ENCODE measurements at places on chromosomes 13 and 19. TPM values are rescaled to one million over a fixed set of nuclear protein-coding genes. Genes with fewer than 3 reads are reported as not detected.
A peak's percentile ranks its signal among the peaks of the same experiment; 100 is the strongest.

GRCh38 chr19:33667881-33668280 is 46.1 kb downstream of the CHST8 start:
- DNase-seq, result no peak

Gene FREM2
- 0.58 TPM for total RNA-seq

GRCh38 chr19:50003810-50004419 is 21.3 kb downstream of the VRK3 start:
- DNase-seq, result no peak

- no peak for DNase-seq
These were observed 709.0 kb upstream of the ARGLU1 start for GRCh38 chr13:107276936-107277335.

Gene KLK8
- not detected for total RNA-seq

- DNase-seq, result no peak
These were observed 222.3 kb upstream of the SOX1 start for GRCh38 chr13:111844682-111845081.

Gene SIGLEC12
- not detected for total RNA-seq

Gene MEIOSIN
- not detected for total RNA-seq

Gene SPACA4
- total RNA-seq, result not detected

GRCh38 chr19:50432221-50433028 is at the start of gene MYBPC2:
TSS of gene MYBPC2 (plus strand) at chr19:50432892. CDS start at chr19:50432954, 62 bp downstream.
- peak; percentile 77 for DNase-seq

DNA sequence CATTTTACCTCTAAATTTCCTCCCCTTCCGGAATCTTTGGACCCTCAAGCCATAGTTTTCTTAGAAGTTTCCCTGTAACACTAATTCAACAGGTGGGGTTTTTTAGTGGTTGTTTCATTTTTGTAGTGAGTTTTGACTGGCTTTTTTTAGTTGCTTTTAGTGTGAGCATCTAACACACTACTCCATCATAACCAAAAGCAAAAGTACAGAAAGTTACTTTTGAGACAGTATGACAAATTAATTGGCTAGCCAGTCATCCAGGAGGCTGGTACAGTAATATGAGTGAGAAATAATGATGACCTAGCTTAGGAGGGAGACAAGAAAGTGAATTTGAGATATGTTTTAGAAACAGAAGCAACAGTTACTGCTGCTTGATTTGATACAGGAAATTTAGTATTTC is 71.5 kb downstream of the DNAJC15 start:
- no peak for DNase-seq

- peak; percentile 37 for DNase-seq
These were observed at the start of gene UNC13A for GRCh38 chr19:17687857-17688784. TSS of gene UNC13A (minus strand) at chr19:17688354. CDS start at chr19:17688199, 155 bp downstream.

Gene GGN
- not detected for total RNA-seq

- DNase-seq, result peak; percentile 97
These were observed 475 bp downstream of the KLF12 start for GRCh38 chr13:74133657-74134201.

Gene CALR3
- not detected for total RNA-seq

Gene NPAS1
- not detected for total RNA-seq

- peak; percentile 28 for DNase-seq
These were observed 391.3 kb downstream of the TDRD3 start for GRCh38 chr13:60788156-60788829.

DNA sequence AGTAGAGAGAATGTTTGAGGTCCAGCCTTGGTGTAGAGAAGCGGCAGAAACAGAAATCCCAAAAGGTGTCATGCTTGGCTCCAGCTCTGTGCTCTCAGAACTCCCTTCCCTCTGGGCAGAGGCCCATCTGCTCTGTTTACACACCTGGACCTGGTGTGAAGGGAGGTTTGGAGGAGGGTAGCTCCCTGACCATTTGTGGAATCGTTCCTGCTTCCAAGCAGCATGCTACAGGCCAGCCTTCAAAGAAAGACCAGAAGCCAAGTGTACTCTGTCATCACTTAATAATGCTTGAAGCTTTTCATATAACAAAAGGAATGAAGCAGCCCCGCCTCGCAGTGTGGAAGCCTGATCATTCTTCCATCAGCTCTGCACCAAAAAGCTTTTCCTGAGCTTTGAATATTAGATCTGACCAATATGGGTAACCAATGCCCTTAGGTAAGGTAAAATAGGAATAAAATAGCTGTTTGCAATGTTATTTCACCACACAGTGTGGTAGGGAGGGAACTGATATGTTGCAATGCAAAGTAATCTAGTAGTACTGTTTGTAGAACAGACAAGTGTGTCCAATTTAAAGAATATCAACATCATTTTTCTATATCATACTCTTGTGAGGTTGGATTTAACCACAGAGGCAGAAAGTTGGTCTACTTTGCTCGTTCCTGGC is 63.3 kb downstream of the ZIC5 start:
- DNase-seq, result no peak

Gene C1QTNF9
- total RNA-seq, result 0.37 TPM

GRCh38 chr13:99350191-99350590 is 43.0 kb upstream of the GPR183 start:
- DNase-seq, result no peak

DNA sequence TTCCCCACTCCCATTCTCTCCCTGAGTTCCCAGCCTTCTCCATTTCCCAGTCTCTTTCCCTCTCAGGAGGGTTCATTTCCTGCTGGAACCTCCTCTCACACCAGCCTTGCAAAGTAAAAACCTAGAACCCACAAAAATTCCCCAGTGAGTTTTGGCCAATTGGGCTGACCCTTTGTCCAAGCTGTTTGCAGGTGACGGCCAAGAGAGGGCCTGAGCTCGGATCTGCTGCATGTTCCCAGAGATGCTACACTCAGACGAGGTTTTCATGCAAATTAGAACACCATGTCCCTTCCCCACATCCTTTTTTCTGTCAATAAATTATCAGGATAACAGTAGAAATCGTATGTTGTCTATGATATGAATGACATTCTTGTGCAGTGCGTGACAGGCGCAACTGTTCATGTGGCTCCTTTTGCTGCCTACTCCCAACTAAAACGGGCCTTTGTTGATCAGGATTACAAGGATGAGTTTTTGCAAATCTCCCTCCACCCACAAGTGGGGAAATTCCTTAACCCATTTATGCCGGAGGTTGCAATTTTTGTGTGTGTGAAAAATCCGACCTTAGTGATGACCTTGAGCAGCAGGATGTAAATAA is 149.5 kb downstream of the CACNA1A start:
- DNase-seq, result no peak

GRCh38 chr13:23651887-23652286 is 81.7 kb downstream of the TNFRSF19 start:
- no peak for DNase-seq

- DNase-seq, result peak; percentile 52
These were observed 224.5 kb downstream of the EFNB2 start for GRCh38 chr13:106311004-106311403.

DNA sequence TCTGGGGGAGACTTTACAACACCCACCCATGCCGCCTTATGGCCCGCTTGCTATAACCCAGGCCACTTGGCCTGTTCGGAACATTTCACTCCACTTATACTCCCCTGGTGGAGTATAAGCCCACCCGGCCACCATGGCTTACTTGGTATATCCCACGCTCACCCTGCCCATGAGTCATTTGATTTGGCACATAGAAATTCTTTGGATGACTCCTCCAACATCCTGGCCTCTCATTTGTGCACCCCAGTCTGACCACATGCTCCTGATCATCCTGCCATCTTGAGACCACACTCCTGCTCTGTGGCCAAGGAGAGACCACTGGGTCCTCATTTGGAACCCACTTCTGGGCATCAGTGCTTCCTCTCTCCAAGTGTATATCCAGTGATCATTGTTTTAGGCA is 5.2 kb downstream of the SPACA6 start:
- no peak for DNase-seq

DNA sequence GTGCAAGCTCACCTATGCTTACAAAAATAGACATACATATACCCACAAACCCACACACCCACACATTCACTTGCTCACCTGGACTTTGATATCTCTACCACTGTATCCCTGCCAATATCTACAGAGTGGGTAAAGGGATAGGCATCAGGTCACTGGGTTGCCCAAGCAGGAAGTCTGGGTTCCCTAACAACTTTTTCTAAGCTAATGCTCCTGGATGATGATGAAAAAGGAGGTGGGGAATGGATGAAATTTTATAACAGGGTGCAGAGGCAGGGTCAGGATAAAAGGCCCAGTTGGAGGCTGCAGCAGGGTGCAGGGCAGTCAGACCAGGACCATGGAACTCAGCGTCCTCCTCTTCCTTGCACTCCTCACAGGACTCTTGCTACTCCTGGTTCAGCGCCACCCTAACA is at the start of gene CYP2B6:
TSS of gene CYP2B6 (plus strand) at position 311 of the 410 bp plus-strand sequence. CDS start at position 335, 24 bp downstream.
- DNase-seq, result no peak

- peak; percentile 68 for DNase-seq
These were observed 495.9 kb downstream of the GPC5 start for GRCh38 chr13:91894316-91894715.

- DNase-seq, result no peak
These were observed 179.7 kb upstream of the ZNF507 start for GRCh38 chr19:32165750-32166149.

- peak; percentile 47 for DNase-seq
These were observed 92.2 kb upstream of the SERP2 start for GRCh38 chr13:44281252-44282000.

Gene GRIN2D
- not detected for total RNA-seq

Gene KIR2DL4
- total RNA-seq, result not detected

DNA sequence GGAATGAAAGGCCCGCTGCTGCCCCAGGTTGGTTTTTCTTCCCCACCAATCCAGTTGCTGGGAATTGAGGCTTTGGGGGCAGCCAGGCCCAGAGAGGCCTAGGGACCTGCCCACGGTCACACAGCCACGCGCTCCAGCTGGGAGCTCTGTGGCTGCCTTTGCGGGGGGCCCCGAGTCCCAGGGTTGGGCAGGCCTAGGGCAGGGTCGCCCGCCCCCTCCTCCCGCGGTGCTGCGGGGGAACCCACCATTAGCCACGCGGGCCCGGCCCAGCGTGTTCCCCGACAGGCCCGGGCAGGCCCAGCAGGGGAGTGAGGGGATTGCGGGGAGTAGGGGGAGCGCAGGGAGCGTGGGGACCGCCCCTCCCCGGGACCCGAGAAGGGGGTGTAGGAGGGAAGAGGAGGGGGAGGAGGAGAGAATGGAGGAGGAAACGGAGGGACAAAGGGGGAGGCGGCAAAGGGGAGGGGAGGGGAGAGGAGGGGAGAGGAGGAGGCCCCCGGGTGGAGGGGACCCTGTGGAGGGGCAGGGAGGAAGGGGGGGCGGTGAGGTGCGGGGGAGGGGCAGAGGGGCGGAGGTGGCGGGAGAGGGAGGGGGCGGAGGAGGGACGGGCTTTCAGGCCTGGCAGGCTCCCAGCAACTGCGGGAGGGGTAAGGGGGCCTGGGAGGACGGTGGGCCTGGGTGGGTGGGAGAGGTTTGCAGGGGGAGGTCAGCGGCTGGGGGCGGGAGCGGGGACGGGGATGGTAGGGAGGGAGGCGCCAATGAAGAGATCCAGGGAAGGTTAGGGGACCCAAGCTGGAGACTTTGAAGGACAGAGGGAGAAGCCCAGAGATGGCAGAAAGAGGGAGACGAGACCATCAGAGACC is 12.9 kb upstream of the TLE2 start:
- DNase-seq, result no peak

GRCh38 chr19:51127755-51128154 is 3.0 kb downstream of the SIGLEC9 start:
- no peak for DNase-seq

DNA sequence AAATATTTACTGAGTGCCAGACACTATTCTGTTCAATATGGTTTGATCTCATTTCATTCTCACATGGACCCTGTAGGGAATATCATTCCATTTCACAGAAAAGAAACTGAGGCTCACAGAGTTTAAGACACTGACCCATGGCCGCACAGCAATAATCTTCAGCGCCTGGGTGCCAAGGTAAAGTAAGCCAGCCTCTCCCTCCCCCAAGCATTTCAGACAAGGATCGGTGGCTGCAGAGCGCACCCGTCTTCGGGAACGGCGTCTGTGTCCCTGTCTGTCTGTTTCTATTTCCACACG is 4.3 kb upstream of the PDE4A start:
- no peak for DNase-seq

GRCh38 chr13:66477816-66478215 is 752.3 kb downstream of the PCDH9 start:
- DNase-seq, result no peak

DNA sequence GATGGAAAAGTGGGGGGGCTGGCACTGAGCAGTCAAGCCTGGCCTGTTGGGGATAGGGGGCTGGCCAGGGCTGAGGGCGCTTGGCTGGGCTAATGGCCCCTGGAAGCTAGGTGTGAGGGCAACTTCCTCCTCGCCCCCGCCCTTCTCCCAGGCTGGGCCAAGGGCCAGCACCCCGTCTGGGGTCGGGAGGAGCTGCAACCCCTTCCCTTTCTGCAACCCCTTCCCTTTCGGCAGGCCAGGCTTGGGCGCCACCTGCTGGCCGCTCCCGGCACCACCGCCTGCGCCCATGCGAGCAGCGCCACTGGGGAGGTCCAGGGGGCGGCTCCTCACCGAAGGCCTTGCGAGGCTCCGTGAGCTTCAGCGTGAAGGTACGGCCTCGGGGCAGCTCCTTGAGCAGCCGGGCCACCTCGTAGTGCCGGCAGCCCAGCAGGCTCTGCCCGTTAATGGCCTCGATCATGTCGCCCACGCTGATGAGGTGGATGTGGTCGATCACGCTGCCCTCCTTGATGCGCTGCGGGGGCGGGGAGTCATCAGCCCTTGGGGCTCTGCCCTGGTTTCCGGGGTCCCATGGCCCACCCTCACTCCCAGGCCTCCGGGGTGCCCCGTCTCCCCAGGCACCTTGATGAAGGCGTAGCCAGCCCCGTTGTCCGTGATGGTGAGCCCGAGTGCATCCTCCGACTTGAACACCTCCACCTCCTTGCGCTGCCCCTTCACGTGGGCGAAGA is 5.0 kb upstream of the PTGER1 start:
- peak; percentile 55 for DNase-seq

- DNase-seq, result peak; percentile 49
These were observed 754.9 kb downstream of the OLFM4 start for GRCh38 chr13:53783471-53783870.

GRCh38 chr19:17325881-17326594 is 8.6 kb downstream of the ANO8 start:
- peak; percentile 40 for DNase-seq

DNA sequence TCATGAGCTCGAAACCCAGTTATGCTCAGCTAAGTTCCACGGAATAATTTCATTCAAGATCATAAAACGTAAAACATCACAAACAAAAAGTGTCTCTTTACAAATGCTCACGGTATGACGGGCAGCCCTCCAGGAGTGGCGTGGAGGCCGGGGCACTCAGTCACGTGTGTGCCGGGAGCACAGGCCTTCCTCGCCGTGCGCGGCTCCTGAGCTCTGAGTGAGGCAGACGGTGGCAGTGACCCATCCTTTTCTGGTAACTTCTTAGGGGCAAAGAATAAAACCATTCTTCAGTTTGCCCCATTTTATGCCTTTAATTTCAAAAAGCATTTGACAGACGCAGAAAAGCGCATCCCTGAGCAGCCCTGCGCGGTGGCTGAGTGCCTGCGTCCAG is 72.8 kb downstream of the ATP11A start:
- no peak for DNase-seq

Gene SYT3
- not detected for total RNA-seq

- DNase-seq, result no peak
These were observed 55.7 kb upstream of the DCT start for GRCh38 chr13:94535231-94535630.

- peak; percentile 89 for DNase-seq
These were observed at the start of gene TNFSF9 for GRCh38 chr19:6530386-6531162. TSS of gene TNFSF9 (plus strand) at chr19:6531026. CDS start at chr19:6531037, 11 bp downstream.

- DNase-seq, result peak; percentile 86
These were observed 16.1 kb upstream of the TPP2 start for GRCh38 chr13:102580552-102581169.

GRCh38 chr13:110471833-110472162 is 89.7 kb downstream of the RAB20 start:
- peak; percentile 35 for DNase-seq

GRCh38 chr13:40668335-40668734 is 1.9 kb upstream of the FOXO1 start:
- peak; percentile 60 for DNase-seq

Measured in stomach (tissue), 19 donors.